ENCODE measurements at places on chromosomes 1 and 21.
A peak's percentile ranks its signal among the peaks of the same experiment; 100 is the strongest.

GRCh38 chr1:119564548-119564947, 57.5 kb downstream of the HSD3B1 start:
- no peak for DNase-seq

DNA sequence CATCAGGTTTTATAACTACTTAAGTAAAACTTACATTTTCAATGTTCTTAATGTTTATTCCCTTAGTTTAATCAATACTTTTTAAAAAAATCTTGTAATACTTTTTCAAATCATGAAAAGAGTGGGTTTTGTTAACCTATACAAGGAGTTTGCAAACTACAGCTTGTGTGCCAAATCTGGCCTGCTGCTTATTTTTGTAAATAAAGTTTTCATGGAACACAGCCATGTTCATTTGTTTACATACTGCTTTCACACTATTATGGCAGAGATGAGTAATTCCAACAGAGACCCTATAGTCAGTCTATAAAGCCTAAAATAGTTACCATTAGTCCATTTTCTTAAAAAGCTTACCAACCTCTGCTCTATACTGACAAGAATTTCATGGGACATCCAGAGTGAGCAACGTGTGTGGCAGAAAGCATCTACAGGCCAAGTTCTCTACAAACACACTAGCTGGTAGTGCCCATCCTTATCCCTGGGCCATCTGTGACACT, 42.6 kb downstream of the ERO1B start:
- DNase-seq: no peak

DNA sequence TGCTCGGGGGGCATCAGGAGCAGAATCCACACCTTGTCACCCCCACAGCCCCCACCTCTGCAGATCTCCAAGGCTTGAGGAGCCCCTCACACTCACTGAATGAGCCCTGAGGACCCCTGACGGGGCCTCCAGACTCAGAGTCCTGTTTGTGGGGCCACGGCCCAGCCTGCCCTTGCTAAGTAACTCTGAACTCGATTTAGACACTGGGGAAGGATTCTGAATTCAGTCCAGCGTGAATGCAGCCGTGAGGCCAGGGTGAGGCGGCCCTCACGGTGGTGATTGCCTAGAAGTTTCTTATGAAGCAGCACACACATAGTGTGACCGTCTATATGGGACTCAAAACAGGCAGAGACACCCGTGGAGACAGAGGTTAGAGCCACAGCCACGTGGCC, 58.9 kb upstream of the ADARB1 start:
- no peak for DNase-seq

- no peak for DNase-seq
Measured at GRCh38 chr1:205794011-205794730, 18.8 kb downstream of the SLC41A1 start.

DNA sequence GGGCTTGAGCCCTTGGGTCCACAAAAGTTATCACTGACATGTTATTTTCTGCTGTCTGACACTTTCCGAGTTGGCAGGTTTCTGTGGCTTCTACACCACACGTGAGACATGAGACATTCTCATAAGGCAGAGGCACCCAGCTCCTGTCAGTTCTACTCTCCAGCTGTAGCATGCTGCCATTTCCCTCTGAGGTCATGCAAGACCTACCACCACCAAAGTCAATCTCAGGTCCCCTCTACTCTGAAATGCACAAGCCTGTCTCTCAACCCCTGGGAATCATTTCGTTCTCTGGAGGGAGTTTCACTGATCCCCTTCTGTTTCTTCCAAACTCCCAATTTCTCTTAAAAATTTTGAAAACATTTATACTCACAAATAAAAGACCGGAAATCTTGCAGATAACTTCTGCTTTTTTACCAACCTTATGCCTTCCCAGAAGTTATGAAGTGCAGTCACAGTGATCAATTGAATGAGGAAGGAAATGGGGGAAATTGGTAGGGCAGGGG, 39.5 kb upstream of the CR2 start:
- DNase-seq: no peak

- no peak for DNase-seq
Measured at GRCh38 chr1:221655766-221656305, 86.1 kb downstream of the DUSP10 start.

DNA sequence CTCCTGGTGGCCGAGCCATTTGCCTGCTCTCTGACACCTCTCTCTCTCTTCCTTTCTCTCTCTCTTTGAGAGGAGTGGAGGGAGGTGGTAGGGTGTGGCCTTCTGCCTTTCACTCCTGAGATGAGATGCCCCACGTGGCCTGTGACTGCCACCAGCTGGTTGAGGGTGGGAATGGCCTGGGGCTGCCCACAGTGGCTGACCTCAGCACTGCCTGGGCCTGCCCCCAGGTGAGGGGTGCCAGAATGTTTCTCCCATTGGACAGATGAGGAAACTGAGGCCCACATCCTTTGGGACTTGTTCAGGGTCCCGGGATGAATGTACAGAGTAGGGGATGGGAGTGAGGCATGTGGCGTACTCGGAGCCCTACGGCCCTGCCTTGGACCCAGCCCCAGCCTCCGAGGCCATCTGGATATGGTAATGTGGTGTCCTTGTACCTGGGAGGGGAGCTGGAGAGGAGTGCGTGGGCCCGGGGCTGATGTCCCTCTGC, 12.7 kb upstream of the C1orf167 start:
- DNase-seq: peak; percentile 27

- DNase-seq: peak; percentile 49
Measured at GRCh38 chr1:82225421-82226185, 424.9 kb downstream of the ADGRL2 start.

DNA sequence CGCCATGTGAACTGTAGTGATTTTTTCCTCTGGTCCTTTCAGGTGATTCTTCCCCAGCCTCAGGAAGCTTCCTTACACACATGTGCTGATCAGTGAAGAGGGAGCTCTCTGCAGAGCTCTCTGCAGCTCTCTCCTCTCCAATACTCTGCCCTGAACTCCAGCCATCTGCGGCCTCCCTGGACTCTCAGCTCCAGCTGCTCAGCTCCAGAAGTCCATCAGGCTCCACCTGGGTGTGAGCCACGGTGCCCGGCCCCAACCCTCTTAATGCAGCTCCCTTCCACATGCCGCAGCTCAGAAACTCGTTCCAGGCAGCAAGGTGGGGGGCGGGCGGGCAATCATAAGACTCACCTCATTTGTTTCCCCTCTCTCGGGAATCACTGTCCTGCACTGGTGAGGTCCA, 30.9 kb upstream of the RPL11 start:
- DNase-seq: no peak

DNA sequence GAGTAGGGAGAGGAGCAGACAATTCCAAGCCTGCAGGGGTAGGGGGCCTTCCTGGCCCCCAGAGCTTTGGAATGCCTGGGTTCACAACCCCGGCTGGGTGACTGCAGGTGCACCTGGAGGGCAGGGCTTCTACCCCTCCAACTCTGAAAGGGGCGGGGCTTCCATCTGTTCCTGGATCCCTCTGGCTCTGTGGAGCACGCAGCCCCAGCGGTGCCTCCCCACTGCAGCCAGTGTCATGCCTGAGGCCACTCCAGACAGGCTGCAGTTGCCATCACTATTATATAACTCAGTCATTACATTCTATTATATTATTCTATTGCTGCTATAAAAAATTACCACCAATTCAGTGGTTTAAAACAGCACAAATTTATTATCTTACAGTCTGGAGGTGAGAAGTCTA, 12.5 kb upstream of the FNBP1L start:
- no peak for DNase-seq

DNA sequence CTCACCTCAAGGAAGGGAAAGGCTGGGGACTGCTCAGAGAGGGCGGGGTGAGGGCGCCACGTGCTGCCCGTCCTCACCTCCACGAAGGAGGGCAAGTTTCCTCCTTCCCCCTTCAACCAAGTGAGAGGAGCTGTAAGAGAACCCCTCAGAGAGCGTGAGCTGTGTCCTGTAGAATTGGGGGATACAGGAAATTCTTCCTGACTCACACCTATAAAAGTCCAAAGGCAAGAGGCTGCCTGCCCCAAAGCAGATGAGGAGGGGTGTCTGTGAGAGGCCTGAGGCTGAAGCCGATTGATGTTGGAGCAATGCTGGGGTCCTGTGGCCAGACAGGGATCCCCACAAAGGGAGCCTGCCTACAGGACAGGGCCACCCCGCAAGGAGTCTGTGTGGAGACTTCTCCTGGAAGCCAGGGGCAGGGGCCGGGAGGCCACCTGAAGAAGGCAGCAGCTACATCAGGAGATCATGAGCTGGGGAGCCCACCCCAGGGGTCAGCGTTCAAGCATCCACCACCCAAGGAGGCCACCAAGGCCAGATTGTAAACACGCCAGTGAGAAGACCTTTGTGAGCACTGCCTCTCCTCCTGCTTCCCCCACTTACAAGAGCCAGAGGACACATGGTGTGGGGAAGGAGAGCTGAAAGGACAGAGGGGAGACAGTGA, 27.7 kb downstream of the S100A6 start:
- no peak for DNase-seq

DNA sequence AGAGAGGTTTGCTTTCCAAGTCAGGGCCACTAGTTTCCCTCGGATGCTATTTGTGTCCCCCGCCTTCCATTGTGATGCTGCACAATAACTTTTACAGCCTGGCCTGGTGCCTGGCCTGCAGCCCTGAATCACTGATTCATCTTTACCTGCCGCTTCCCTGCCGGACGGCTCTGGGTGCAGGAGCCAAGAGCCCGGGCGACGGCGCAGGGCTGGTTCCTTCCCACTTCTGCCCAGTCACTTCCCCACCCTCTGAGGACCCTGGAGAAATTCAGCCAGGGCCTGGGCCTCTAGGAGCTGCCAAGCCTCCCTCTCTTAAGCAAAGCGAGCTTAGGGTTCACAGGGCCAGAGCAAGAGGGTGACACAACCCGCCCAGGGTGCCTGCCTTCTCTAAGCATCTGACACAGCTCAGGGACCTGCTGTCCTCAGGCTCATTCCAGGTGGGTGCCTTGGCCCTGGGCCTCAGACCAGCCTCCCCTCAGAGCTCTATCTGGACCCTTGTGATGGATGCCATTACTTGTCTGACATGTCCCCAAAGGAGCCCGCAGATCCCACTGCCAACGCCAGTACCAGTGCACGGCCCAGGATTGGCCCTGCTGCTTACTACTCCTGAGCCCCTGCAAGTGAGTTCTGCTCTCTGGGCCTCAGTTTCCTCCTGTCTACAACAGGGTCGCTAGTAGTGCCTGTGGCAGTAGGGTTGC, 381.0 kb upstream of the VAMP3 start:
- no peak for DNase-seq

GRCh38 chr1:8397511-8397910, 79.6 kb downstream of the SLC45A1 start:
- DNase-seq: peak; percentile 79

GRCh38 chr1:47587891-47588582, 150.2 kb downstream of the FOXD2 start:
- no peak for DNase-seq

- DNase-seq: no peak
Measured at GRCh38 chr1:184062640-184063286, 11.2 kb downstream of the TSEN15 start.

- DNase-seq: peak; percentile 55
Measured at GRCh38 chr1:51453010-51453409, 66.1 kb downstream of the EPS15 start.

- DNase-seq: peak; percentile 34
Measured at GRCh38 chr1:11654137-11654938, at the start of the genes FBXO2 and FBXO44. Gene FBXO2 (minus strand): TSS chr1:11654429. CDS start chr1:11654340, 89 bp downstream. Gene FBXO44 (plus strand): TSS chr1:11654877. CDS start chr1:11655836, 959 bp downstream.

- peak; percentile 69 for DNase-seq
Measured at GRCh38 chr1:51760872-51761271, 117.7 kb downstream of the NRDC start.

GRCh38 chr1:17248781-17249180, at the start of gene PADI3:
Gene PADI3 (plus strand): TSS chr1:17249098. CDS start chr1:17249138, 40 bp downstream.
- no peak for DNase-seq

DNA sequence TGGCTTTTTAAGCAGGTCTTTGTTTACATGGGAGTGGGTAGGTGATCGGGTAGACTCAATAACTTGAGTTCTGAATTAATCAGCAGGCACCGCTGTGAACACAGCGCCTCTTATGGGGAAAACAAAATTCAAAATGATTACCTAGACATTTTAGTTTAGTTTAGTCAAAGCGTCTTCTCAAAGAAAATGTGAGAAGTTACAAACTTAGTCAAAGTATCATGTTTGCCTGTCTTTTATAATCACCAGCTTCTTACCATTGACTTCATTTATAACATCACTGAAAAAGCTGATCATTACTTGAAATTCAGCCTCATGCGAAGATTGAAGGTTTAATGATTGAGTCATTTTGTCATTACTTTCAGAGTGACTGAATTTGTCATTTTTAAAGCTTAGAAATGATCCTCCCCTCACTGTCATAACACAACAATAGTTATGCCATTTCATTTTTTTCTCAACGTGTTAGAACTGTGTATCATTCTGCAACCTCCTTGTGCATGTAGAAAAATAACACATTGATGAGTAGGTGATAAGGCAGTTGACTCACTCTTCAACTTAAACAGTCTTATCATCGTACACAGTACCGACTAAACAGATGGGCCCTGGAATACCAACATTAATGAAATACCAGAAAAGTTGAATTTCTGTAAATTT, 188.5 kb downstream of the NFIA start:
- DNase-seq: peak; percentile 28
